ENCODE measurements at places on chromosomes 16 and 17.

- DNase-seq = no peak
Observed at GRCh38 chr16:73037845-73038570, 9.9 kb downstream of the ZFHX3 start.

DNA sequence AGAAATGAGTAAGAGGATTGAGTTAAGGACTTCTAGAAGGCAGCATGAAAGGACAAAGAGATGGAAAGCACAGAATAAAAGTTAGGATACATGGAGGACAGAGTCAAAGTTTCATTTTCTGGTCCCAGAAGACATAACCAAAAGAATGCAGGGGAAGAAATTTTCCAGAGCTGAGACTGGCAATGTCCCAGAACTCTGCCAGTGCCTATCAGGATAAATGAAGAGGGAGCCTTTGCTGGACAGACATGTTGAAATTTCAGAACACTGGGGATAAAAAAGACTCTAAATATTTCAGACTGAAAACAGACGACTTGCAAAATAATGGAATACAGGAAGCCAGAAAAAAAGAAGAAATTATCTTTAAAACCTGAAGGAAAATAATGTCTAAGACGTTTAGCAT lies 55.7 kb downstream of the NT5M start:
- DNase-seq = no peak

- no peak for DNase-seq
Observed at GRCh38 chr17:48131216-48131824, 23.8 kb downstream of the SNX11 start.

- no peak for DNase-seq
Observed at GRCh38 chr17:41308251-41308917, 725 bp downstream of the KRTAP16-1 start.

- DNase-seq = no peak
Observed at GRCh38 chr16:69663846-69664245, 62.5 kb downstream of the NQO1 start.

Measured in left renal cortex interstitium (tissue), 4 donors.